ENCODE measurements at places on chromosomes 3 and 15. TPM values are rescaled to one million over a fixed set of nuclear protein-coding genes. Genes with fewer than 3 reads are reported as not detected.

DNA sequence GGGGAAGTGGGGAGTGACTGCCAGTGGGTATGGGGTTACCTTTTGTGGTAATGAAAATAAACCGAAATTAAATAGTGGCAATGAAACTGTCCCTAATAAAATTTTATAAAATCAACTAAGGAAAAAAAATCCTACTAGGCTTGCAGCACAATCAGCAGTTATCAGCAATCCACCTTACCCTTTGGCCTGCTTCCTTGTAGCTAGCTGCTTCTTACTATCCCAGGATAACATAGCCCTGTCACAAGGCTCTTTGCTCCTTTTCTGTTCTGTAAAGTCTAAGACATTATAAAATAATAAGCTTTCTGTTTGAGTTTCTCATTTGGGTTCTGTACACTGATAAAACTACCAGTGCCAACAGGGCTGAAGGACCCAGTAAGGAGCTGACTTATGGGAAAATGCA is 23.0 kb upstream of the CTXND1 start:
- DNase-seq: no peak

DNA sequence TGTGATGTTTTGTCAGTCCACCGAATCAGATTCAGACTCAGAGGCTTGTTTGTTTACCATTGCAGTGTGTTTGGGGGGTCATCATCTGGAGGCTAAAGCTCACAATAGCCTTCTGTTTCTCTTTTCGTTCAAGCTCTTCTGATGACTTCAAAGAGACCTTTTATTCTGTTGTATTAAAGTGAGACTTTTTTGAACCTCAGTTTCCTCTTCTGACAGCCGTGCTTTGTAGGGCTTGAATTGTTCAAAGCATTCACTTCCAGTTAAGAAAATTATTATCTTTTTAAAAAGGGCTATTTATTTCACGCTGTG is 1.3 kb downstream of the PXK start:
- no peak for DNase-seq

DNA sequence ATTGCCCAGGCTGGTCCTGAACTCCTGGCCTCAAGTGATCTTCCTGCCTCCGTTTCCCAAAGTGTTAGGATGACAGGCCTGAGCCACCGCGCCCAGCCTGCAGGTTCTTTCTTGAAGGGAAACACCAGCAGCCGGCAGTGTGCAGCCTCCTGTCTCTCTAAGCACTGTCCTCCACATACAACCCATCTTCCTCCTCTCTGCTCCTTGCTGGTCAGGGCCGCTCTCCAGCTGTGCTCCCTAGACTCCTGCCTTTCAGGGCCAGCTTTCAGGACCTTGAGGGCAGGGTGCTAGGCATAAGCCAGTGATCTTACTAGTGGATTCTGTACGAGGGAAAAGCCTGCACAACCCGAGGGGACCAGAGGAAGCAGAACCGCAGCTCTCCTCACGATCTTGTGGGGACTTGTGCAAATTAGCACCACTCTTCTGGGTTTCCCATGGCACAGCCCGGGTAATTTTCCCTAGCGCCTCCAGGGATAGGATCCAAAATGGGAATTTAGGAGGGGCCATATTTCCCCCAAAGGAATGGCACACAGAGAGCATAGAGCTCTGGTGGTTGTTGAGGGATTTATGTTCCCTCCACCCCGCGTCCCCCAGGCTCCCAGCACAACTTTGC is 18.2 kb upstream of the CORO2B start:
- no peak for DNase-seq

GRCh38 chr3:63862804-63863149 is 828 bp downstream of the THOC7 start:
- DNase-seq: no peak

GRCh38 chr3:157913741-157914150 is 192.5 kb downstream of the SHOX2 start:
- DNase-seq: no peak

GRCh38 chr3:62815981-62816380 is 59.2 kb downstream of the CADPS start:
- DNase-seq: no peak

DNA sequence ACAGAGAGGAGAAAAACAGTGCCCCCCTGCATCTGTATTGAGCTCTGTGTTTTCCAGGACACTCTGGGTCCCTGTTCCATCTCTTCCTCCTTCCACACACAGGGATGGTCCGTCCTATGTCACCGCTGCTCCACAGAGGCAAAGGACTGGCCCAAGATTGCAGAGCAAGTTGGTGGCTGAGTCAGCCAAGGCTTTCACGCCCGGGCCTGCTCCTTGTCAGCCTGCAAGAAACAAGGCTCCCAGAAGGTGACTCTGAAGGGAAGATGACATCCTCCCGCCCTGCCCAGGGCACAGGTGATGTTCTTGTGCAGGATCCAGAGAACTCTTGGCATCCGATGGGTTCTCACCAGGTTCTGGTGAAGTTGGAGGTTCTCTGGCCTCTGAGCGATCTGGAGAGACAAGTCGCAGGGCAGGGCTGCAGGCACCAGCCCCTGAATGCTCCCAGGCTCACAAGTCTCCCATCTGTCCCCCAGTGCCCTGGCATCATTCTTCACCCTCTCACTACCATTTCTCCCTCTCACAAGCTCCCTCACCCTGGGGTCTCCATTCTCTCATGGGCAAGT is 138.6 kb downstream of the MEGF11 start:
- DNase-seq: no peak

DNA sequence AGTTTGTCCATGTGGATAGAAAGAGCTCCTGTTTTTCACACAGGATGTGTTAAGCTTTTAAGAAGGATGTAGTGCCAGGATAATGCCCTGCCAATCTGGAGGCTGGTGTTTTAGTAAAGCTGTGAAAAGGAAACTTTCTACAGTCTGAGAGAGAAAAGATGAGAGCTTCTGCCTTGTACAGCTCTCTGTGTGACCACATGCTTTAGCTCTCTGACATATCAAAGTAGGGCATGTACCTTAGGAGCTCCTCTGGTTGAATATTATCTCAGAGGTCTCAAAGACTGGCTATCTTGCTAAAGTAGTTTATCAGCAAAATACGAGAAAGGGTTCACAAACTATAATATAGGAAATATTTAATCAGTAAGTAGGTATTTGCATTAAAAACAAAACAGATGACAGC is 30.4 kb downstream of the CDIN1 start:
- no peak for DNase-seq

DNA sequence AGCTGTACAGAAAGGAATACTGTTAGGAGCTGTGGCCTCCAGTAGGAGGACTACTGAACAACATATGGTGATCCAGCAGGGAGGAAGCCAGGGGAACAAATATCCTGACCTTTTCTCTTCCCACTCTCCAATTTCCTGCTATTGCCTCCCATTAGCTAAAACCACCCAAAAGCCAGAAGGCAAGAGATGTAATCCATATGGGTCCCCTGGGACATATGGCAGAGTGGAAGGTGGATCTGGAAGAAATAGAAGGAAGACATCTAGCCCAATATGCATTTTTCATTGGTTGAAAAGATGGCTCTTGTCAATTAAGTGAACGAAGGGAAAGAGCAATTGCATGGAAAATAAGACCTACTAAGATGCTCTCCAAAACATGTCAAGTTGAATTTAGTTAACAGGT is 167.2 kb downstream of the CNTN3 start:
- DNase-seq: no peak

Gene GOLGA8J
- total RNA-seq: 0.40 TPM

Gene SLC22A13
- 0.40 TPM for total RNA-seq

Gene IGSF11
- 13.6 TPM for total RNA-seq

Gene SMAD6
- total RNA-seq: 22.0 TPM

Gene APOD
- total RNA-seq: 75.5 TPM

Gene ARMC8
- total RNA-seq: 55.0 TPM

Gene SERINC4
- not detected for total RNA-seq
